ENCODE measurements at places on chromosomes 1 and 21. TPM values are rescaled to one million over a fixed set of nuclear protein-coding genes. Genes with fewer than 3 reads are reported as not detected.

Gene OR2G6
- not detected for polyA plus RNA-seq

Gene KRTAP10-10
- polyA plus RNA-seq = not detected

Gene CD34
- 3.2 TPM for polyA plus RNA-seq

Gene S100PBP
- 5.7 TPM for polyA plus RNA-seq

Gene BRDT
- not detected for polyA plus RNA-seq

Gene LMX1A
- polyA plus RNA-seq = not detected

Gene PEA15
- 69.4 TPM for polyA plus RNA-seq

Data from stomach (tissue), 19 donors.